ENCODE measurements at places on chromosomes 3 and 15. TPM values are rescaled to one million over a fixed set of nuclear protein-coding genes. Genes with fewer than 3 reads are reported as not detected.

The UBAP1L gene
- 14.2 TPM for total RNA-seq

The TRH gene
- not detected for total RNA-seq

The RTP2 gene
- not detected for total RNA-seq

The HYKK gene
- 3.8 TPM for total RNA-seq

The DLEC1 gene
- total RNA-seq = 5.2 TPM

The TRIM69 gene
- total RNA-seq = 28.9 TPM

The ZNF717 gene
- total RNA-seq = 19.0 TPM

The C3orf33 gene
- total RNA-seq = 3.5 TPM

DNA sequence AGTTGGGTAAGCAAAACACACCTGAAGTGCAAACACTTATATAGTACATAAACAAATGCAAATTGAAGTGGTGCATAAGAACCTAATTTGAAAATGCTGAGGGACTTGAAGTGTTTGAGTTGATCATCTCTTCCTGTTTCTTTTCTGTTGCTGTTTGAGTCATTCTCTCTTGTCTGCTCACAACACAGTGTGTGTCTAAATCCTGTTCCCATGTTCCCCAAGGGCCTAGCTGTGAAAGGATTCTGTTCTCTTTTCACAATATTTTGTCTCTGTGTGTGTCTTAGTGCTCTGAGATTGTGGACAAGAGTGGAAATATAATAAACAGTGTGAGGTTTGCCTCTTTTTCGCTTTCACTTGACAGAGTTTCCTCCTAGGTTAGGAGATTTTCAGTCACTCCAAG lies 6.1 kb downstream of the CD96 start:
- no peaks in the 10 kb centered on the region for H3K27me3 ChIP-seq
- peaks cover 16% of the 10 kb centered on the region for H3K36me3 ChIP-seq
- no peak overlapping the region for H3K4me3 ChIP-seq
- no peak for DNase-seq
- H3K27ac ChIP-seq = no peak overlapping the region
- H3K4me1 ChIP-seq = peaks cover 33% of the 10 kb centered on the region

DNA sequence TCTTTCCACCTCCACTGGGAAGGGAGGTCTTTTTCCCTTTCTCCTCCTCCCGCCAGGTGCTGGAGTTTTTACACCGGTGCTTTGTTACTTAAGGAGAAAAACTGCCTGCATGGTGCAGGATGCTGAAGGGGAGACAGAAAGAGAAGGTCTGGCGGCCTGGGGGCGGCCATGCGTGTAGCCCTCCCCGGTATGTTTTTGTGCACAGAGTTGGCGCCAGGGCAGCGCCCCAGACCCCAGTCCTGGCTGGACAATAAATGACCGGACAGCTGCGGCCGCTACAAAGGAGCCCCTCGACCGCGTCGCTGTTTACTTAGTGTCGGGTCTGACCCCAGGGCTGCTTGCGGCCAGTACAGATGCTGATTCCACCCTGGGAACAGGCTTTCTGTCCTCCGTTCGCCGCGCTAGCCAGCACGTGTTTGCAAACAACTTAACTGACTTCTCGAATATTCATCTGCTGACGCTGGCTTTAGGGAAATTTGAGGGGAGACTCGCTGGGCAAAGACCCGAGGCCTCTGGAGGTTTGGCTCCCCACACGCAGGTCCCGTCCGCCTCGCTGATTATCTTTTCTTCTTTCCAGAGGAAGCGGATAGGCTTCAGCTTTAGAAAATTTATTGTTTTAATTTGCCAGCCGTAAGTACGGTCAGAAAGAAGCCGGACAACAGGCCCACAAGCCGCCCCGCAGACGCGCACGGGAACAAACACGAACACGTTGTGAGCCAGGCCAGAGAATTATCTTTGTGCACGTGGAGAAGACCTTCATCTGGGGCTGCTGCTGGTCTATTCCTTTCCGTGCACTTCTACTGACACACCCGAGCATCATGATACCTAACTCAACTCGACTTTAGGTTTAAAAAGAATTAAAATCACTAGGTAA lies 46.9 kb downstream of the ZIC4 start:
- H3K27ac ChIP-seq = no peak overlapping the region
- H3K27me3 ChIP-seq = peaks cover 67% of the 10 kb centered on the region
- no peak overlapping the region for H3K4me3 ChIP-seq
- H3K36me3 ChIP-seq = no peaks in the 10 kb centered on the region
- no peaks in the 10 kb centered on the region for H3K4me1 ChIP-seq

- H3K27me3 ChIP-seq = no peaks in the 10 kb centered on the region
- H3K4me3 ChIP-seq = peak overlapping the region; percentile 89
- peak; percentile 49 for DNase-seq
- peaks cover 3% of the 10 kb centered on the region for H3K36me3 ChIP-seq
Observed at GRCh38 chr15:75347222-75348033, 589 bp downstream of the NEIL1 start.

DNA sequence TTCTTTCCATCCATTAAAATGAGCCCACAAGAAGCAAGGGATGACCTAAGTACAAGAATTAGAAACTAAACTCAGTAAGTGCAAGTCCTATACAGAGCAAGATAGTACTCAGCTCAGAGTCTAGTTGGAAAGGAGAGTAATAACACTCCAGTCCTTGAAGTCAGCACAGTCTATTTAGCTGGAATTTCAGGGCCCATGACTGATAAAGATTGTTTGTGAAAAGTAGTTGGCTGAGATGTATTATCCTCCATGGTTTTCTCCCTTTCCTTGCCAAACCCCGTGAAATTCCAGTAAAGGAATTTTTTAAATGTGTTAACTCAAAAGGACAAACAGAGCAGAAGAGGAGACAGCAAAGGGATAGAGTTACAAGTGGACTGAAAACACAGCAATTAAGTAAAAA lies 127.2 kb upstream of the STT3B start:
- no peak overlapping the region for H3K27ac ChIP-seq
- H3K4me3 ChIP-seq = no peak overlapping the region
- H3K27me3 ChIP-seq = no peaks in the 10 kb centered on the region
- DNase-seq = no peak
- peaks cover 2% of the 10 kb centered on the region for H3K36me3 ChIP-seq

DNA sequence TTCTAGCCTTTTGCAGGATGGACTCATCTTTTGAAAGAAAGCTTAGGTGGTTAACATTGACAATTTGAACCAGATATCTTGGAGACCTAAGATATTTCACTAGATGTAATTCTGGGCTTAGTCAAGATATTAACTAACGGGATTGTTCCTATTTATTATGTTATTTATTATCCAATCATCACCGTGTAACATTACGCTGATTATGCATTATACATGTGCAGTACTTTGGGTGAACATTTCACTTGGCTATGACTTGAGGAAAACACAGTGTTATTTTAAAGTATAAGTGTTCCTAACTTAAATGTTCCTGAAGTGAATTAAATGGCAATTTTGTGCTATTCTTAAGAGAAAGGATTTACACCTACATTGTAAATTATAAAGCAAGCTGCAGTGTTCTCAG lies 574.5 kb upstream of the KCNMB2 start:
- H3K27ac ChIP-seq = no peak overlapping the region
- H3K36me3 ChIP-seq = no peaks in the 10 kb centered on the region
- H3K4me1 ChIP-seq = peaks cover 6% of the 10 kb centered on the region

DNA sequence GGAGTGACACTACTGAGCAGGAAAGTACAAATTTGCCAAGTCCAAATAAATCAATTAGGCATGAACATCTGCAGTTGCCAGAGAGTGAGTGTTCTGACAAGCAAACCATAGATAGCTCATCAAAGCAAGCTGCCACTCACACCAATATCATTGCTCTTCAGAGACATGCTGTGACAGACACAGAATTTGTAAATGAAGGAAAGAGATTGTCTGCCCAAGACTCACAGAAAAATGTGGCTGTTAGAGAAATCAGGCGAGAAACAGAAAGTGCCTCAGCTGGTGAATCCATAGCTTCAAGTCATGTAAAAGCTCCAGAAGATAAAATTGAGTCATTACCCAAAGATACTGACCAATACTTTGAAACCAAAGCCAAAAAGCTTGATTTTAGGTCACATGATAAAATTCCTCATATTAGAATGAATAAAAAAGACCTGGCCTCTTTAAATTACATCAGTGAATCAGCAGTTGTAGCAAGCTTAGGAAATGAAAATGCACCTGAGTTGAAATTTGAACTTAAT lies 50.8 kb downstream of the CRYBG3 start:
- H3K4me1 ChIP-seq = peaks cover 7% of the 10 kb centered on the region
- no peaks in the 10 kb centered on the region for H3K27me3 ChIP-seq
- no peaks in the 10 kb centered on the region for H3K36me3 ChIP-seq
- H3K4me3 ChIP-seq = peak overlapping the region; percentile 49
- no peak for DNase-seq

DNA sequence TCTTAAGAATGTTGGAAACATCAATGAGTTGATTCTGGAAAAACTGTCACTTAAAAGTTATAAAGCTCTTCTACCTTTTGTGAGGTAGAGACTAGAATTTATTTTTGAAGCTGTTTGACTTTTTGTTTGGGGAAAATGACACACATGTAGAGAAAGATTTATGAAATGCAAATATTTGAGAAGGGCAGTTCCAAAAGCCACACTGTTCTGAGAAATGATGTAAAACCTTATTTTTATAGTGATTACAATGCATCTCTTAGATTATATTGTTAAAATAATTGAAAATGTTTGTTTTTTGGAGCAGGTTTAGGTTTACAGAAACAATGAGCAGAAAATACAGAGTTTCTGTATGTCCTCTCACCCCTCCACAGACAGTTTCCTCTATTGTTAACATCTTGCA lies 116.1 kb upstream of the CMC1 start:
- peak overlapping the region; percentile 4 for H3K27ac ChIP-seq
- H3K27me3 ChIP-seq = no peaks in the 10 kb centered on the region
- no peaks in the 10 kb centered on the region for H3K36me3 ChIP-seq
- H3K4me3 ChIP-seq = no peak overlapping the region
- H3K4me1 ChIP-seq = peaks cover 4% of the 10 kb centered on the region

DNA sequence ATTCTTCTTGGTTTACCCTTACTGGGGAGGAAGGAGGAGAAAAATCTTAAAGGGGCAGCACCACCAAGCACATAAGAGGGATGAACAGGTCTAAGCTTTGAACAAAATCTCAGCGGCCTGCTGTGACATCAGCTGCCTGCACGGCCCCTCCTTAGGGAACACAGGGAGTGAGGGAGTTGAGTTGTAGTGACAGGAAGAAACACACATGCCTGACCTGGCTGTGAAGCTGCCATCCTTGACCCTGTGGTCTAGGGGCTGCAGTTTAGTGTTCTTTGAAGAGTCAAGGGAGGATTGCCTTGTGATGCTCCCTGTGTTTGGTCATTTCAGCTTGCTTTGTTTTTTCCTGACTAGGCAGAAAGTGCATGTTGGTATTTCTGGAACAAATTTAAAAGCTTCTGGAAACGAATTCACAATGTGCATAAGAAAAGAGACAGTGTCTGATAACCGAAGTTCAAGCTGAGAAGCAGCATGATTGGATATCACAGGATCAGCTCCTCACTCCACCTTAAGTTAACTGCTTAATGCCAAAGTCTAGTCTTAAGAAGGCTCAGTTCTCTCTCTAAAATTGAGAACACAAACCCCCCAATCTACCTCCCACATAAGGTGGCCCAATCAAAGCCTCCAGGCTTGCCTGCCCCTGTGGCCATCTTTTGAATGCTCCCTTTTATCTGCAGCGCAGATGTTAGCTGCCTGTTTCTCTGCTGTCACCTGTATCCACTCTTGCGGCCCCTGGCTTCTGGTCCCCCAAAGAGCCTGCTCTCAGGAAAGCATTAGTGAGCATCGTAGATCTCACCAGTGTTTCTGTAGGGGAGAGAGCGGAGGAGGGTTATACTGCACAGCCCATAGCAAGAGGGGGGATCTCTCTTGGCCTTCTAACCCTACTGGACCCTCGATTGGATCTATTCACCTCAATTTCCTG lies 82.2 kb downstream of the SCN11A start:
- H3K27ac ChIP-seq = no peak overlapping the region
- no peak overlapping the region for H3K4me3 ChIP-seq
- peaks cover 1% of the 10 kb centered on the region for H3K4me1 ChIP-seq
- peaks cover 21% of the 10 kb centered on the region for H3K27me3 ChIP-seq

- H3K27ac ChIP-seq = no peak overlapping the region
- DNase-seq = no peak
- H3K36me3 ChIP-seq = no peaks in the 10 kb centered on the region
- peaks cover 3% of the 10 kb centered on the region for H3K27me3 ChIP-seq
- no peak overlapping the region for H3K4me3 ChIP-seq
- H3K4me1 ChIP-seq = no peaks in the 10 kb centered on the region
Observed at GRCh38 chr3:72214066-72214951, 429.4 kb upstream of the PROK2 start.

- no peak overlapping the region for H3K27ac ChIP-seq
- no peaks in the 10 kb centered on the region for H3K36me3 ChIP-seq
- no peak overlapping the region for H3K4me3 ChIP-seq
- peaks cover 40% of the 10 kb centered on the region for H3K27me3 ChIP-seq
Observed at GRCh38 chr3:128539376-128539775, 46.4 kb upstream of the GATA2 start.

GRCh38 chr3:127286571-127287140 lies 1.2 kb downstream of the PRR20G start:
- no peaks in the 10 kb centered on the region for H3K4me1 ChIP-seq
- no peak overlapping the region for H3K27ac ChIP-seq
- no peak for DNase-seq
- peaks cover 23% of the 10 kb centered on the region for H3K27me3 ChIP-seq
- no peaks in the 10 kb centered on the region for H3K36me3 ChIP-seq
- no peak overlapping the region for H3K4me3 ChIP-seq

GRCh38 chr3:187783098-187783497 lies 37.8 kb upstream of the BCL6 start:
- no peak overlapping the region for H3K27ac ChIP-seq
- DNase-seq = no peak
- no peaks in the 10 kb centered on the region for H3K27me3 ChIP-seq
- H3K4me1 ChIP-seq = peaks cover under 1% of the 10 kb centered on the region

- H3K27me3 ChIP-seq = peaks cover 20% of the 10 kb centered on the region
- no peak overlapping the region for H3K4me3 ChIP-seq
- no peak overlapping the region for H3K27ac ChIP-seq
- DNase-seq = no peak
- H3K4me1 ChIP-seq = no peaks in the 10 kb centered on the region
- peaks cover 27% of the 10 kb centered on the region for H3K36me3 ChIP-seq
Observed at GRCh38 chr15:66919421-66919820, 146.0 kb upstream of the SMAD3 start.

DNA sequence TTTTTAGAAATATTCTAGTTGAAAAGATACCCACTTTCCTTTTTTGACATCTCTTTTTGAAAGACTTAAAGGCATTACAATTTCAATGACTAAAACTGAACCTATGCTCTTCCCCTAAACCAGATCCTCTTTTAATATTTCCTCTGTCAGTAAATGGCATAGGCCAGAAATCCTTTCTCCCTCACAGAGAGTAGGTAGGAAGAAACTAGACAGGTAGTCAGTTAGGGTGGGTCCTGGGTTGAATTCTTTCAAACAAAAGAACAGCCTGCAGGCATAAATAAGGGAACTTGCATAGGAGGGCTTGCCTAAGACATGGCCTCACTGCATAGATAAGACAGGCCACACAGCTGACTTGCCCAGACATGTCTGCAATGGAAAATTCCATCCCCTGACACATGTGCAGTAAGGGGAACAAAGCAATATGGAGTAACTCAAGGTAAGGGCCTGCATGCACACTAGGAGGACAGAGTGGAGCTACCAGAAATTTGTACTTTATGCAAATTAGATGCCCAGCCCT lies 23.1 kb downstream of the PLSCR5 start:
- H3K36me3 ChIP-seq = no peaks in the 10 kb centered on the region
- H3K4me1 ChIP-seq = no peaks in the 10 kb centered on the region
- H3K27me3 ChIP-seq = no peaks in the 10 kb centered on the region

GRCh38 chr3:159263750-159264553 lies 462.1 kb downstream of the MFSD1 start:
- no peaks in the 10 kb centered on the region for H3K4me1 ChIP-seq
- H3K4me3 ChIP-seq = no peak overlapping the region
- no peak for DNase-seq
- H3K27me3 ChIP-seq = peaks cover under 1% of the 10 kb centered on the region
- H3K27ac ChIP-seq = no peak overlapping the region
